CD4-positive, alpha-beta T cell (primary cell): ENCODE measurements at places on chromosomes 3 and 15. TPM values are rescaled to one million over a fixed set of nuclear protein-coding genes. Genes with fewer than 3 reads are reported as not detected.

DNA sequence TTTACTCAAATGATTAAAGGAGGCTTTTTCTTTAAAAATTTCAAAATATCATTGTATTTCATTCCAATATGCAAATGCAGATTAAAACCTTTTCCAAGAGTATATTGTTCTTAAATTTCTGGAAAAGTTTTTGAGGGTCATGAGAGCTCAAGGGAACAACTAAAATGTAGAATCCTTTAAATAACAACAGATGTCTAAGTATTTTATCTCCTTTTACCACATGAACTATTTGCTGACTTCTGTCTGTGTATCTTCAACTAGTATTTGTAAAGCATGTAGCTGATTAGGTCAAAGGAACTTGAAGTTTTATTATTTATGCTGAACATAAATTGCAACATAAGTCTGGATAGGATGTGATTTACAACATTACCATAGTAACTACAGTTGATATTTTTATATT lies 402.6 kb downstream of the CNTN6 start:
- no peak for DNase-seq

GRCh38 chr15:40130799-40131502 lies 22.3 kb upstream of the BMF start:
- no peak for DNase-seq

DNA sequence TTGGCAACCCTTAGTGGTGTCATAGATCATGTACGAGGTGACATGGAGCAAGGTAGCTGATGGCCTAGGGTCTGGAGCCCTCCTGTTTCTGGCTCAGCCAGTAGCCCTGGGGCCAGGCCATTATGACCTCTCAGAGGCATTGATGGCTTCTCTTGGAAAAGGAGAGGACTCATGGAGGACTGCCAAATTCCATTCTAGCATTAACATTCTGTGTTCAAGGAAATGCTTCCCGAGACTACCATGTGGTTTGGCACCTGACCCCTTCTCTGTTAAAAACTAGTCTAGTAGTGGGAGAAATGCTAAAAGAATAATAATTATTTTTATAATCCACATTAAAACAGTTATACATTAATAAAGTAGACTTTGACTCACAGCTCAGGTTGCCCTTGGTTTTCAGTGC lies 40.2 kb upstream of the ADAMTSL3 start:
- no peak for DNase-seq

- no peak for DNase-seq
Measured at GRCh38 chr3:6551165-6551564, 309.8 kb upstream of the GRM7 start.

DNA sequence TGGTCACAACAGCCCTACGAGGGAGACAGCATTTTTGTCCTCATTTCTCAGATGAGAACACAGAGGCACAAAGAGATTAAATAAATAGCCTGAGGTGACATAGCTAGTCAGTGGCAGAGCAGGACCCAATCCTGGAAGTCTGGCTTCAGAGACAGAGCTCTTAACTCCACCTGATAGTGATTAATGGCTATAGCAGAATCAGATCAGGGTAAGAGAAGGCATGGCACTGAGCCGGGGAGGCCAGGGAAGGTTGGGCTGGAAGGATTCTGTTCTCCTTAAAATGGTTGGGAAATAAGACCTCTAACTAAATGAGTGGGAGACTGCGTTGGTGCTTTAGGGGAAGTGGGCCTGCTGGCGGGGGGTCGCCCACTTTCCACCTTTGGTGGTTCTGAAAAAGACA lies 104.5 kb downstream of the VGLL4 start:
- no peak for DNase-seq

DNA sequence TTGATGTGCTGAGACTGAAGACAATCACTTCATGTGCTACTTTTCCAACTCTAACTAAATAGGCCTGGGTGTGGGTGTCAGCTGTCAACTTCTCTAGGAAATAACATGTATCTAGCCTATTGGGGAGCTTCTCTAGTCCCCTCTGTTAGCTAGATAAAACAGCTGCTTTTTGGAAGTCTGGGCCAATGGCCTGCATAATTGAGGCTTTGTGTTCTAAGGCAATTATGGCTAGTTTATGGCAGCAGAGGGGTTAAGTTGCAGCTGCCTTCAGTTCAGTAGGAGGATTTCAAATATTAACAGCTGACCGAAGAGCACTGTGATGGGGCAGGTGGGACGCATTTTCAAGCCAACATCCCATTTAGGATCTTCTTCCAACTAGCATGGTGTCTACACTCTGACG lies 6.4 kb downstream of the COL8A1 start:
- DNase-seq = no peak

DNA sequence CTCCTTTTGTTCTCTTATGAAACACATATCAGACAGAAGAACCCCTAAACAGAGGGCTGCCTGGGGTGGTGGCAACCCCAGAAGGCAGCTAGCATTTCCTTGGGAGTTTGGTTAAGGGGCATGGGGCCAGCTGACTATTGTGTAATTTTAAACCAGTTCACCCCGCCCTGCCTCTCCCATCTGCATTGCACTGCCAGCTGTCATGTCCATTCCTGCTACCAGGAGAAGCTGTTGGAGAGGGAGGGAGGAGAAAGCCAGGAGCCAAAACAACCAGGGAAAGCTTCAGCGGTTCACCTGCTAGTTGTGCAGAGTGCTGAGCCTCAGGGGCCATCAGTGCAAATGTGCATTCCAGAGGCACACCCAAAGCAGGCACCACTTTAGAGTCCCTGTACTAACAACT lies 47.6 kb upstream of the ATP1B3 start:
- DNase-seq = no peak

- DNase-seq = no peak
Measured at GRCh38 chr3:101340591-101340990, 20.2 kb upstream of the IMPG2 start.

DNA sequence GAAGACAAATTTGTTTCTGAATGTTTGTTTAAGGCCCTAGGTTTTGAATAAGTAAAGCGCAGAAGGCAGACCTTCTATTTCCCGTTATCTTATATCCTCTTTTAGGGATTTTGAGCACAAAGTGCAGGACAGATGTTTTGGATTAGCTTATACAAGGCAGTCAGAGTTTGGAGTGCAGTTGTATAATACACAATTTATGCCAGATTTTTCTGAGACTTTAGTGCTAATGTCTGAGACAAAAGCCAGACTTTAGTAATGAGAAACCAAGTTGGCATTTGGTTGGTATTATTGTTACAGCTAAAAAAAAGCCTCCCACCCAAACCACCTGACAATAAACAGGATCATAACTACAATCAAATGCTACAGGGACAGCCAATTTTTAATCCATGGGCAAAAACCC lies 309.9 kb upstream of the SATB1 start:
- DNase-seq = no peak

DNA sequence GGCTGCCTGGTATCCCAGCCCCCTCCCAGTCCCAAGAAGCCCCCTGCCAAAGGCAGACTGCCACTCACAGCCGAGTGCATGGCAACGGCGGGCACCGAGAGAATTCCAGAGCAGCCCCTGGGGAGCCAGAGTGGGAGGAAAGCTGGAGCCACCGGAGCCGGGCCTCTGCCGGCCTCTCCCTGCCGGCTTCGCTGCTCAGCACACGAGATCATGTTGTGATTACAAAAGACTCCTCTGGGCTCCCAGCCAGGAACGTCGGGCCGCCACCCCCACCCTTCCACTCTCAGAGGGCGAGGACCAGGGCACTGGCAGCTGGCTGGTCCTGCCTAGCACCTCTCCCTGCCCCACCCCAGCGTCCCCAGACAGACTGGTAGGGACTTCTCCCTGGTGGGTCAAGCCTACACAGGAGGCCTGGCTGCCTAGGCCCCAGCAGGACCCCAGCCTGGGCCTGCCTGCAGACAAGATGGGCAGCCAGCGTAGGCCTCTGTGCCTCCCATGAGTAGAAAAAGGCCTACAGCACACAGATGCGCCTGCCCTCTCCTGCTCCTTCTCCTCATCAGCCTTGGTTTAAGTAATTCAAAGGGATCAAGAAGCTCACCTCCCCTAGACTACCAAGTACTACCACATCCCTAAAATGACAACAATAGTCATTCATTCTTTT lies at the start of gene CCDC9B:
Gene CCDC9B (minus strand): TSS at position 200 of the 661 bp plus-strand sequence. CDS start 120 bp downstream, at position 80.
- DNase-seq = no peak

GRCh38 chr15:29988701-29989100 lies 94.1 kb upstream of the GOLGA8J start:
- DNase-seq = no peak

DNA sequence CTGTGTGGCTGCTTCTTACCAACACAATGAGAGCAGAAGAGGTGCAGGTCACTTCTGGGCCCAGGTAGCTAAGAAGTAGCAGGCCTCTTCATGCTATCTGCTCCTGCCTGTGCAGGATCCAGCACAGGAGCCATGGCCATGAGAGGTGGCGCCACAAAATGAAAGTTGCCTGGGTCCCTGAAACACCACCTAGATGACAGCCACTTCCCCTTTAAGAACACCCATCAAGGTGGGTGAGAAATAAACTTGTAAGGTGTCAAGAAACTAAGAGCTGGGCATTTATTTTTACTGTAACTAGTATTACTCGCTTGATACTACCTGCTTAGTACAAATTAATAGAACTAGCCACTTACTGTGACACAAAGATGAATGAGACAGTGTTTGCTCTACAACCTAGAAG lies 484.6 kb upstream of the TBL1XR1 start:
- no peak for DNase-seq

DNA sequence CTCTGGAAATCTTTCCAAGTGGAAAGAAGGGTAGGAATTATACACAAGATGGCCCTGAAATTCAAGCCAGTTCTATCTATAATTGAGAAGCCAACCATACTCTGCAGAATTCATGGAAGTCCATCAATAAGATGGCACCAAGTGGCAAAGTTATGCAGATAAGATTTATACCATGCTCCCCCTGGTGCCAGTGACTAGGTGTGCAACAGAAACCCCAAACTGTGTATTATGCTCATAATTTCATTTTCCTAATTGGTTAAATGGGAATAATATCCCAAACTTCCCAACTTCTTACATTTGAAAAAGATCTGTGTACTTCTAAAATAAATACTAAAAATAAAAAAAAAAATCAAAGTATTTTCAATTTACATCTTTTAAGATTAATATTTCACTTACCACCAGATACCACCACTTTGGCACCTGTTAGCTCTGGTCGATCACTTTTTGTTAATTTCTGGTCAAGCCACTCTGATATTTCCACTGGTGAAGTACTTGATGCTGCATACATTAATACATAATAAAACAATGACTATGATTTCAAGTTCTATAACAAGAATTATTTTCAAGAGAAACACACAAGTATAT lies 25.9 kb downstream of the ETFA start:
- DNase-seq = no peak

DNA sequence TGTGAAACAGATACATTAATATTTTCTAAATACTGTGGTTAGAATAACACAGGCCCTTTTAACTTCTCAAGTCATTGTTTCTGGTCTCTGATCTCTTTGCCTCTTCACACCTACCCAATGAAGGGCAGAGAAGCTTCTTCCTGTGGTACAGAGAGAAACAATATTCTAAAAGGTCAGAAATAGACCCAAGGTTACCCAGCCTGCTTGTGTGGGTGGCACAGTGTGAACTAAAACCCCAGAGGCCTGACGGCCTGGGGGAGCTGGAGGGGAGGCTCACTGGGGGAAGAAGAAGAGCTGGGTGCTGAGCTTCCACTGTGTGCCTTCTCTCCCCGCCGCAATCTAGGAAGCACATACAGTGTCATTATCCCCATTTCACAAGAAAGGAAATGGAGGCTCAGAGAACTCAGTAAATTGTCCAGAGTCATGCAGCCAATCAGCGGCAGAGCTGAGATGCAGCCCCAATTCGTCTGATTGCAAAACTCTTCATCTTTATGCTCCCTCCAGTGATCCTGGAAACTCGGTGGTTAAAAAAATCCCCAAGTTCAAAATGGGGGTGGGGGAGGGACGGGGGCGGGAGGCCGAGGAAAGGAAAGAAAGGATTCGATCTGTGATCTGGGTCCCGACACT lies 64.1 kb upstream of the HEG1 start:
- no peak for DNase-seq

DNA sequence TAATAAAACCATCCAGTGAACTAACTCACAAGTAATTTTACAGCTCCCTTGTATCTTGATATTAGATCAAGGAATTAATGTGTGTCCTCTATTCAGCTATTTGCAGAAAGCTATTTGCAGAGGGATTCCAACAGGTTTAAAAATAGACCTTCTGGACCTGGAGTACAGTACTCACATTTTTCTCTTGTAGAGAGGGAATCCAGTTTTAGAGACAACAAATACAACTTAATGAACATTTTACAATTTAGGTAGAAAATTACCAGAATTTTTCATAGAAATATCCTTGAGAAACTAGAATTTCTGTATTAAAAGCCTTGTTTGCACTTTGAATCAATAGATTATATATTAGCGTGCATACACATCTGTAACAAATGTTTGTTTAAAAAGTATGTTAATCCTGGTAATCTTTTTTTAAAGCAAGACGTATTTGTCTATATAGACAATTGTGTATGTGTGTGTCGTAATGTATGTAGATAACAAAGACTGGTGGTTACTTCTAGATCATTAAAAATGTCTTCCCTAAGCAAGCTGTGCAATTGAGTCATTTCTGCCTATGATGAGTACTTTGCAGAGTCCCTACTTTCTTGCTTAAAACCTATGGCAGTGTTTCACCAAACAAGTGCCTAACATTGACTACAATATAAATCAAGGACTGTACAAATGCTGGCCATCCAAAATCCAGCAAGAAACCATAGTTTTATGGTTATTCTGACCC lies 57.9 kb downstream of the PPP2R3A start:
- DNase-seq = no peak

DNA sequence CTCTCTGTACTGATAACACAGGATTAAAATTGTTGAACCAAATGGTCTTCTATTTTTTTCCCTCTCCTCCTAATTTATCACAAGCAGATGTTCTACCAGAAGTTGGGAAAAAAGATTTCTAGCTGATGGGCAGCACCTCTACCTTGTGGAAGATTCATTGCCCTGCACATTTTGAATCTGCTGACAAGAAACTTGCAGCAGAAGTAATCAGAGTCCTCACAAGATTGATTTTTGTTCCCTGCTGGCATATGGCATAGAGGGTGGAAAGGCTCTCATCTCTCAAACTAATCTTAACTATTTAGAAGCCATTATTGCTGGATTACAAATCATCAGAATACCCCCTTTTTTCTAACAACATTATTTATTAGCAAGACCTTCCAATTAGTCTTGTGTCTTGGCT lies 148.9 kb upstream of the MEIS2 start:
- no peak for DNase-seq

- no peak for DNase-seq
Measured at GRCh38 chr3:79587150-79587549, 180.6 kb downstream of the ROBO1 start.

DNA sequence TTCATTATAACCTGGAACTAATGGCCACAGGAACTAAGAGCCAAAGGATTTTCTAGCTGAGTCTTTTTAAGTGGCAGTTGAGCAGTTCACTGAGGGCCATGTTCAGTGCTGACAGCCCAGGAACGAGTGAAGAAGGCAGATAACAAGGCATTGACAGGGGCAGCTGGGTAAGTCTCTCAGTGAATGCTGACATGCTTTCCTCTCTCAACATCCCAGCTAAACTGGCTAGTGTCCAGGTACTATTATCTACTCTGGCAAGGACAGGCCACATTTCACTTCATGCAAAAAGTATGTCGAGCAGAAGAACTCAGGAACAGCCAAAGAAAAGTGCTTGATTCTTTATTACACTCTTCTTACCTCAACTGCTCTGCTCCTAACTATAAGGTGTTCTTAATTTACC lies 515.9 kb downstream of the NLGN1 start:
- no peak for DNase-seq

The REC114 gene
- not detected for total RNA-seq

The PLA1A gene
- not detected for total RNA-seq

The DNAH12 gene
- total RNA-seq = not detected

The TMEM266 gene
- not detected for total RNA-seq

The UBE2E1 gene
- total RNA-seq = 52.2 TPM

The FBXL22 gene
- 0.66 TPM for total RNA-seq

The KIF15 gene
- total RNA-seq = 0.11 TPM

The GABRB3 gene
- total RNA-seq = not detected

The LDHAL6B gene
- total RNA-seq = not detected
